ENCODE measurements at places on chromosomes 1 and 21.

- DNase-seq, result no peak
Observed at GRCh38 chr1:86191958-86192357, 35.4 kb upstream of the COL24A1 start.

GRCh38 chr1:44507490-44508396 is 102.7 kb downstream of the RNF220 start:
- DNase-seq, result no peak

DNA sequence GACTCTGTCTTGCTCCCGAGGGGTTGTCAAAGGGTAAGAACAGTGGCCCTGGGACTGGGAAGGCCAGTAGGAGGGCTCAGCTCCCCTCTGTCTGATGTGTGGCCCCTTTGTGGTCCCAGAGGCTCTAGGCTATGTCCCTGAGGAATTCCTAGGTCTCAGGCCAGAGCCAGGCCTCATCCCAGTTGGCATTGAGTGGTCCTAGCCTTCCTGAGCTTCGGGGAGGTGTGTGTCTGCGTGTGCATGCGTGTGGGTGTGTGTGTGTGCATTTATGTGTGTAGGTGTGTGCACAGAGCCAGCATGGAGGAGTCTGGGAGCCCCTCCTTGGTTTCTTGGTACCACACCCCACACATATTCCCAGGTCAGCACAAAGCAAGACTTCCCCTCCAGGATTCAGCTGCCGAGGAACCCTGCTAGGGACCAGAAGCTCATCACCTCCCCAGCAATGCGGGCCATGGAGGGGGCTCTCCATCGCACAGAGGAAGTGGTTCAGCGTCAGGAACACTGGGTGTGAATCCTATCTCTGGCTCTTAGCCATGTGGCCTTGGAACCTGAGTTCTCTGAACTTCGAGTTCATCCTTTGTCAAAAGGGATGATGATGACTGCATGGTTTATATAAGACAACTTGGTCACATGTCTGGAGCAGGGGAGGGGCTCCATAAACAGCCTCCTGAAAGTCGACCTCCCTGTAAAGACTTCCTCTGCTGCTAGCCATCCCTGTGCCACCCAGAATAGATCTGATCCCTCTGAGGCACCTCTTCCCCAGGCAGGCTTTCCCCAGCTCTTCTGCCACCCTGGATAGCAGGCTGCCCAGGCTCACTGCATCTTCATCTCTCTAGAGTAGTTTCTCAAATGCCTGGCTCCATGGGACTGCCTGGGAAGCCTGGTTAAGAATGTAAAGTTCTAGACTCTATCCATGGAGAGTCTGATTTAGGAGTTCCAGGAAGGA is 8.3 kb upstream of the EPS8L3 start:
- DNase-seq, result no peak

DNA sequence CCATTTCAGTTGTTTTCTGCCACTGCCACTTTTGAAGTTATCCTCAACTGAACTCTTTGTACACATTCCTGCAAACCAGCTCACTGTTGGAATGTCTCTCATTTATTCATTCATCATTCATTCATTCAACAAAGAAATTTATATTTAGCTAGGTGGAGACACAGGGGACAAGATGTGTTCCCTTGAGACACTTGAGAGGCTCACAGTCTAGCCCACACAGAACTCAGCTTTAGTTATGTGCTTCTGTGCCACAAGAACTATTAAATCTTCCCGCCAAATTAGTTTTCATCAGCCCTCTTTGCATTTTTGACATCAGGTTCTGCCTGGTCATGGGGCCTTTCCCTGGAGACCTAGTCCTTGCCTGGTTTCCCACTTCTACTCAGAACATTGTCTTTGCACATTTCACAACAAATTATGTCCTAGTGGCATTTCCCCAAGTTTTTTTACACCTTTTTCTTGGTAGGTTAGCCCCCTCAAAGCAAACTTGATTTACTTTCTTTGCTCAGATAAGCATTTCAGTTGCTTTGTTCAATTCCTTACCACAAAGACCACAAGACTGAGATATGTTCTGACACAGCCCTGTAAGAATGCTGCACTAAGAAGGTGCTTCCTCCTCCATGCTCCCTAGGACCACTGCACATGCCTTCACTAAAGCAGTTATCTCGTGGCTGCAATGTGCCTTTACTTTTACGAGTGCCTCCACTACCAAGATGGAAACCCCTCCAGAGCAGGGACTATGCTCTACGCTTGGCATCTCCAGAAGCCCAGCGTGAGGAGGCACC is 31.0 kb downstream of the ILDR2 start:
- DNase-seq, result peak; percentile 18

GRCh38 chr1:206684478-206685333 is at the start of gene MAPKAPK2:
Gene MAPKAPK2 (plus strand): TSS chr1:206684905. CDS start chr1:206685230, 325 bp downstream.
- no peak for DNase-seq

DNA sequence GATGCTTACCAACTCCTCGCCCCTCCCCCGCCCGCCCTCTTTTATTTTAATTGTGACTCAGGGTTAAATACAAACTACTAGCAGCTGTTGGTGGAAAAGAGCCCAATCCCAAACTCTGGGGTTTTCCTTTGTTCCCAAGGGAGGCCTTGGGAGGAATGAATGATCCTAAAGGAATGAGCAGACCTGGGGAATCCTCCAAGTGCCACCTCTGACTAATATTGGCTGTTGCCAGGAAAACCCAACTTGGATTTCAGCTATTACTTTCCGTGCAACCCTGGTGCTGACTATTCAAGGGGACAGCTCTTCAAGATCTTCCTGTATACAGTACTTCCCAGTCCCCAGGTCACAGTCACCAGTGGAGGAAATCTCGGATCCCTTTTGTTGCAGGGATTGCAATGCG is 1.3 kb upstream of the S100A10 start:
- DNase-seq, result peak; percentile 99

GRCh38 chr1:13749543-13750341 is 49.8 kb downstream of the PRDM2 start:
- no peak for DNase-seq

GRCh38 chr1:244214009-244214967 is 163.2 kb downstream of the ZBTB18 start:
- DNase-seq, result peak; percentile 94

- DNase-seq, result peak; percentile 25
Observed at GRCh38 chr1:198387587-198387986, 152.9 kb downstream of the ATP6V1G3 start.

- no peak for DNase-seq
Observed at GRCh38 chr1:169495046-169495775, 9.5 kb upstream of the SLC19A2 start.

- no peak for DNase-seq
Observed at GRCh38 chr1:80632284-80632683, 1168.5 kb upstream of the ADGRL2 start.

DNA sequence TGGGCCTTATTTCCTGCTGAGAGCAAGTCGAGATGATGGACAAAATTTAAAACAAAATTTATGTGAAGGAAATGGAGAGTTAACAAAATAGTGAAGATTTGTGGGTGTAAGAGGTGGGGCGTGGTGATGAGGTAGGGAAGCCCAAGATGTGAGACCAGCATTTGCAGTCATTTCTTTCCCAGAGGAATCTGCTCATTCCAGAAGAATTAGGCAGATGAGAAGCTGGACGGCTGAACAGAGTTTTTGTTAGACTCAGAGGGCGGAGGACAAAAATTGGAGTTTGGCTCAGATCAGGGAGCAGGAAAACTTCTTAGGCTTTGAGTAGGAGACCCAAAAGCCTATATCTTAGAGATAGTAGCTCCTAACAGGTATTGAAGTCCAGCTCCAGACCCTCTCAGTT is 65.3 kb downstream of the CAMTA1 start:
- no peak for DNase-seq

DNA sequence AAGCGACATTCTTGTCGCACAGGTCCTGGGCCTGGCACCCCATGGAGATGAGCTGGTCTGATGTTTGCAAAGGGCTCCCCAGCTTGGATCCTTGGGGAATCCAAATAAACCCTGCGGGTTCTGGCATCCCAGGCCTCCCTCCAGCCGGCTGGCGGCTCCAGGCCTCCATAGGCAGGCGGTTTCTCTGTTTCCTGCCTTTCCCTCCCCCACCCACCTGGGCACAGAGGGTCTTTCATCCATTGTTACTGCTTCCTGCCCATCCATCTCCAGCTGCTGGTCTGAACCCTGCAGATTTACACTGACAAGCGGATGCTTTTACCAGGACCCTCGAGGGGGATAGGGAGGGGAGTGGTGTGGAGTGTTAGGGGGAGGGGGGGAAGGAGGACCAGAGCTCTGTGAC is 39.1 kb upstream of the ID3 start:
- DNase-seq, result no peak

- DNase-seq, result no peak
Observed at GRCh38 chr1:65804584-65804983, 11.9 kb downstream of the PDE4B start.

DNA sequence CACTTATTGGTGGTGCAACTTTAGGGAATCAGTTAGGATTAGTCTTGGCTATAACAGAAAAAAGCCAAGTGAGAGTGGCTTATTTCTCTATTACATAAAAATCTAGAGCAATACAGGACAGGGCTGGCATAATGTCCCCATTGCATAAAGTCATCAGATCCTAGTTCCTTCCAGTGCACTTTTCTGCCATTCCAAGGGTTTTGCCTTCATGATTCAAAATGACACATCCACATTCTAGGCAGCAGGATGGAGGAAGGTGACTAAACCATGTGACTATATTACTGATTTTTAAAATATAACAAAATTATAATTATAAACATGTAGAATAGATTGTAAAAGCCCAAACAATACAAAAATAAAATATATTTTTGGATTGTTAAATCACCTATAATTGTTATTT is 18.8 kb downstream of the JUN start:
- no peak for DNase-seq

DNA sequence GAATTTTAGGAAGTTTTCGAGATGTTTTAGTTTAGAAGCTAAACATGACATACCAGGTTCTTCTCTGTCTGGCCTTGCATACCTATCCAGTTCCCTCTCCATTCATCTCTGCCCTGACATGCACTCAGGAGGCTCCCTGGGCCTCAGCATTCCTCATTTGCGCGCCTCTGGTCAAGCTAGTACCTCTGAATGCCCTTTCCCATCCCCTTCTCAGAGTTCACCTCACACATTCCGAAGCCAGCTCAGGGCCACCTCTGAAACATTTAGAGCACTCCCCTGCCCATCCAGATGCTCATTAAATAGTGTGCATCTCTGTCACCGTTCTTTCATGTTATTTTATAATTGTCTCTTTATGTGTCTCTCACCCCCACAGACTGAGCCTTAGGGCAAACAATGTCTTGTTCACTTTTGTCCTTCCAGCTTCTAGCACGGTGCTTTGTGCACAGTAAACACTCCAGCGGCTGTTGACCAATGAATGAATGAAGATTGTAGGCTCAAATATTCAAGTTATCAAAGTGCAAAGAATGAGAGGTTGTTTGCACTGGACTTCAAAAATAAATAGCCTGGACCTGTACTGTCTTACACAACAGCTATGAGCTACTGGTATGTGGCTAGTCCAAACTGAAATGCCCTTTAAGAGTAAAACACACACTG is 1.2 kb upstream of the DHCR24 start:
- no peak for DNase-seq

- DNase-seq, result no peak
Observed at GRCh38 chr21:46448108-46448507, 10.6 kb upstream of the DIP2A start.

- no peak for DNase-seq
Observed at GRCh38 chr1:31930836-31931592, 7.2 kb downstream of the PTP4A2 start.

DNA sequence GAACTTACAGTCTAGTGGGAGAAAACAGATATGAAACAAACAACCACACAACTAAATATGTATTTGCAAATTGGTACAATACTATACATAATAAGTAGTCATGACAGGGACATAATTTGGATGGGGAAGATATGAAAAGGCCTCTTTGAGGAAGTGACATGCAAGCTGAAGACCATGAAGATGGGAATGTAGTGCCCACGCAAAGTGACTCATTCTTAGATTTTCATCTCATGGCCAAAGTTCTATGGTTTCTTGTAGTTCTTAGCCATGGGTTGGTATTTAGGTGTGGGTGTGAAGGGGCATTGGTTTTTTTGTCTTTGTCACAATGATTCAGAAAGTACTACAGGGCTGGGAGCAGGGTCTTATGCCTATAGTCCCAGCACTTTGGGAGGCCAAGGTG is 105.4 kb upstream of the FAM78B start:
- no peak for DNase-seq

- DNase-seq, result peak; percentile 62
Observed at GRCh38 chr1:46522184-46522968, 29.1 kb downstream of the KNCN start.

DNA sequence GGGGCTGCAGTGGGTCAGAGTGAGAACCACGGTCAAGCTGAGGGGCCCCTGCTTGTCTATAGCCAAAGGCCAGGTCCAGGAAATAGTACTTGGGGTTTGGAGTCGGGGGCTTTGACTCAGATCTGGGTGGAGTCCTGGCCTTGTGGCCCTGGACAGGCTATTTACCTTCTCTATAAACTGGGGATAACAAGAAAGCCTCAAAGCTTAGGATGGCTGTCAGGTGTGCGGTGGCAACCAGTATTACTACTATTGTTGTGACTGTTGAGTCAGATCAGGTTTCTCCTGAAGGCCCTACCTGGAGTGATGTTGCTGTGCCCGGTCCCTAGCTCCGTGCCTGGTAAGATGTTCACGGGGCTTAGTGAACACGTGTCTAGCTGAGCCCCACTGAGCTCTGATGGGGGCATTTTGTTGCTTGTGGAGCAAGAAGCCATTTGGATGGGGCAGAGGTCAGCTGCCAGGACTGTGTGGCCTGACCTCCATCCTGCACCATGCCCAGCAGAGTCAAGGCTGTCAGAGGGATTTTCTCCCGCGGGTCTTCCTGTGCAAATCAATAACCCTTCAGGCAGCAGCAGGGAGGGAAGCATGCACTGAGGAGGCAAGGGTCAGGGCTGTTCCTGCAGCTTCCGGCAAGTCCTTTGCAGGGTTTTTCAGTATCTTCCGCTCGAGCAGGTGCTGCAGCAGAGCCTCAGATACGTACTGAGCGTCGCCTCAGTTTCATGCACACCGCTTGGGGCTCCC is 170.3 kb downstream of the CAMTA1 start:
- DNase-seq, result no peak

GRCh38 chr21:41932191-41932575 is 21.6 kb downstream of the C2CD2 start:
- DNase-seq, result no peak

- DNase-seq, result peak; percentile 88
Observed at GRCh38 chr1:200367841-200368534, 41.8 kb downstream of the ZNF281 start.

GRCh38 chr1:2151252-2151651 is 43.3 kb downstream of the FAAP20 start:
- DNase-seq, result no peak

GRCh38 chr1:9313576-9313975 is 20.9 kb downstream of the SPSB1 start:
- no peak for DNase-seq

- no peak for DNase-seq
Observed at GRCh38 chr1:156115514-156116374, 1.2 kb downstream of the LMNA start.

- no peak for DNase-seq
Observed at GRCh38 chr1:114208714-114209113, 55.0 kb upstream of the SYT6 start.

- DNase-seq, result peak; percentile 0
Observed at GRCh38 chr1:111032295-111032897, 68.7 kb upstream of the LRIF1 start.

GRCh38 chr1:98764485-98764884 is 103.0 kb downstream of the SNX7 start:
- no peak for DNase-seq

- no peak for DNase-seq
Observed at GRCh38 chr21:36704281-36704957, 5.5 kb downstream of the SIM2 start.
